ENCODE measurements at places on chromosomes 7 and 10.
A peak's percentile ranks its signal among the peaks of the same experiment; 100 is the strongest.

DNA sequence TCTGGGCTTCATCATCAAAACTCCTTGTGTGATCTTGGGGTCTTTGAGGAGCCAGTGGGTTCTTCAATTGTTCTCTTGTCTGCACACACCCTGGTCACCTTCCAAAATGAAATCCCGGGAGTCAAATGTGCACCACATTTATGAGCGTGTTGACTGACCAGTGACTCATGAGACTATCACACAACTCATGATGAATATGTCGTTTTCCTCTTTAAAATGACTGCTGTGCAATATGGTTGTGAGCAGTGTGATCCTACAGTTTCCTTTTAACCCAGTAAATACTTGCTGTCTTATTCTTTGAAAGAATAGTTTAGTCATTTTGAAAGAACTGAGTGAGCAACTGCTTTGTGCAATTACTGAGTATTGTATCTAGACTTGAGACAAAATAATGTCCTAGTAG is 149.2 kb downstream of the DYNC1I1 start:
- DNase-seq = no peak

GRCh38 chr10:132980426-132981172 is 38.2 kb upstream of the CFAP46 start:
- DNase-seq = no peak

DNA sequence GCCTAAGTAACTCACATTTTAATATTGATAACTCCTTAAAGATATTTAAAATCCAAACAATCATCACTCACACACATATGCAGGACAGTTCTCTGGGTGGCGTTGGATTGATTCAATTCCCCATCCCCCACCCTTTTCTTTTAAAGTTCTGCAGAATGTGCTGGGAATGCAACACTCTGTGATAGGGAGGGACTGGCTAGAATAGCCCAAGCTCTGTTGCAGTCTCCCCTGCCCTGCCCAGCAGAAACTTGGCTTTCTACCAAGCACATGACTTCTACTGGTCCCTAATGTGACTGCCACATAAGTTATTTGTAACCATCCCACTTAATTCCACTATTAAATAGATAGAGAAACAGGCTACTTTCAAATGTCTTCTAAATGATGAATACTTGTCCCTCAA is 55.2 kb downstream of the TWIST1 start:
- DNase-seq = no peak

DNA sequence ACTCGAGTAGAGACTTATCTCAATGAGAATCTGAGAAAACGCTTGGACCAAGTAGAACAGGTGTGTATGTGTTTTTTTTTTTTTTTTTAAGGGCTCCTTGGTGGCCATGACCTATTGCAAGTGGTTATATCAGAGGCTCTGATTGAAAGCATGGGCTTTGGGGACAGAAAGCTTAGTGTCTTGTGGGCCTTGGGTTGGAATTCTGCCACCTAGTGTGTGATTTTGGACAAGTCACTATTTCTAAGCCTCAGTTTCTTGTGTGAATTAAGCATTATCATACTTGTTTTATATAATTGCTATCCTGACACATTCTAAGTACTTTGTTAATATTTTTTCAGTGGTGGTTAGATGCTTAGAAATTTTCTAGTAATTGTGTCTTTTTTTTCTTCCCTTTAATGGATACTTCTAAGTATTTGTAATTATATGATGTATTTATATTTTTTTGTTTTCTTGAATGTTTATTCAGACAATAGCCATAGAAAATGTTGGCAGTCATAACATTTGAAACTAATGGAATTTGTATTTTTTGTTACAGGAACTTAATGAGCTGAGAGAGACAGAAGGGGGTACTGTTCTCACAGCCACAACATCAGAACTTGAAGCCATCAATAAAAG is 33.1 kb downstream of the SMC3 start:
- DNase-seq = no peak

GRCh38 chr10:116124777-116125176 is 148.2 kb downstream of the GFRA1 start:
- DNase-seq = no peak

DNA sequence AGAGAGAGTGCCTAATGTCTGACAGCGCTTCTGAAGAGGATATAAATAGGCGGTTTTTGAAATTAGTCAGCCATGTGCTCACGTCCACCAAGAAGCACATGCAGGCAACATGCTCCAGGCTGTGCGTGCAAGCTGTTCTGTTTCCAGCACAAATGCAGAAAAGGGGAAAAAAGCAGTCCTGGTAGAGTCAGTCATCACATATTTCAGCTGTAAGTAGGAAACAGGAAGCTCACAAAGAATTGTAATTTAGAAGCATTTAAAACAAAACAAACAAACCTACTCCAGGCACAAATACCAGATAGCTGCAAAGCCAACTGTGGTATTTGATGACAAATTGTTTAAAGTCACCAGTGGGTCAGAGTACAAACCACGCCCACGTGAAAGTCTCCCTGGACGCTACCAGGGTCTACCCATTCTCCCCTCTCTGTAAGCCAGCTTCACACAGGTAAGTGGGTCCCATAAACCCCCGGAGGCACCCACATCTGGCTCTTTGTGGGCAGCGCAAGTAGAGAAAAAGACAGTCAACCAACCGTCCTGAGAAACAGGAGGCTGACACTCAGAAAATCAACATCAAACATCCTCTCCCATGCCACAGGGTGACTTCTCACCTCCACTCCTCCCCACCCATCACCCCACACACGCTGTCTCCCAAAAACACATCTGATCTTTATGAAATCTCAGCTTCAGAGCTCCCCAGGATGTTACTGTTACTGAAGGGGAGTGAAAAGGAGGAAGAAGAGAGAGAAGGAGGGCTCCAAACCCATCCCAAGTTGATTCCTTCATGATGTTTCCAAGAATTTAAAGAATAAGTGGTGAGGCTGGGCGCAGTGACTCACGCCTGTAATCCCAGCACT is 186.4 kb downstream of the FAM107B start:
- peak; percentile 26 for DNase-seq

DNA sequence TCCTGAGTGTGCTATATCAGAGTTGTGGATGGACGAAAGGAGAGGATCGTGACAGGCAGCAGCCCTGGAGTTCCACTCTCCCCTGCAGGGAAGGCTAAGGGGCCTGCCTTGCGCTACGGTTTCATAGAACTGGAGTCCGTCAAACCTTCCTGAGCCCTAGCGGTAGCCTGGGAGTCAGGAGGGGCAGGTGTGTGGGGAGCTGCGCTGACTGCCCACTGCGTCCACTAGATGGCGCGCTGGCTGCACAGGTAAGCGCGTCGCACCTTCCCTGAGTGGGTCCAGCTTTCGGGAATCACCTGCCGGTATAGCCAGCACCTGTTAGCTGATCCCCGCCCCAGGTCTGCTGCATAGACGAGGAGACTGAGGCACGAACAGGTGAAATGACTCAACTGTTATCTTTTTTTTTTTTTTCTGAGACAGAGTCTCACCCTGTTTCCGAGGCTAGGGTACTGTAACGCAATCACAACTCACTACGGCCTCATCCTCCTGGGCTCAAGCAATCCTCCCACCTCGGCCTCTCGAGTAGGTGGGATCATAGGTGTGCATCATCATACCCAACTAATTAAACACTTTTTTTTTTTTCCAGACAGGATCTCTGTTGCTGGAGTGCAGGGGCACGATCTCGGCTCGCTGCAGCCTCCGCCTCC is 20.2 kb upstream of the BAIAP2L1 start:
- DNase-seq = peak; percentile 32

- DNase-seq = no peak
These were observed 809.7 kb downstream of the IPMK start for GRCh38 chr10:57457972-57458512.

- DNase-seq = no peak
These were observed 5.2 kb upstream of the VAX1 start for GRCh38 chr10:117143103-117143823.

DNA sequence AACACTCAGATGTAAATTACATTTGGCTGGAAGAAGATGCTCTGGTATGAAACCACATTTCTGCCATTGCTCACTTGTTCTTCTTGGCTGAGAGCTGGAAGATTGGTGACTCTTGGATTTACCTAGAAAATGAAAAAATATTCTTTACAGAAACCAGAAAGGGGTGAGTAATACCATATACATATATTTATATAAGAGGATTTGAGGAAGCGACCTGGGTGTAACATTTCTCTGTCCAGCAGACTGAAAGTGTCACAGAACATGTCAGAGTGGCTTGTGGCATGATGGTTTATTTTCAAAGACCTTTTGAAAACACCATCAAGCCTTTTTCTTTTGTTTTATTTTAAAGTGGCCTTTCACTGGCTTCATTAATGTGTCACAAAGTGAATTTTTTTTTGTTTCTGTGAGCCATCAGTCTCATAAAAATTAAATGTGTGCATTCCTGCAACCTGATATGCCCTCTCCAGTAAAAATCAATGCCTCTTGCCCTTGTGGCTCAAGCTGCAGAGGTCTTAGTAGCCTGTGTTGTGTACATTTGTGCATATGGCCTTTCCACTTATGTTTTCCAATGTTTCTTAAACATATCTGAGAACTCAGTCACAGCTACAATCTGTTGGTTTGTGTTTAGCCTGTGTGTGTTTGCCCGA is 23.5 kb downstream of the CREB5 start:
- no peak for DNase-seq

DNA sequence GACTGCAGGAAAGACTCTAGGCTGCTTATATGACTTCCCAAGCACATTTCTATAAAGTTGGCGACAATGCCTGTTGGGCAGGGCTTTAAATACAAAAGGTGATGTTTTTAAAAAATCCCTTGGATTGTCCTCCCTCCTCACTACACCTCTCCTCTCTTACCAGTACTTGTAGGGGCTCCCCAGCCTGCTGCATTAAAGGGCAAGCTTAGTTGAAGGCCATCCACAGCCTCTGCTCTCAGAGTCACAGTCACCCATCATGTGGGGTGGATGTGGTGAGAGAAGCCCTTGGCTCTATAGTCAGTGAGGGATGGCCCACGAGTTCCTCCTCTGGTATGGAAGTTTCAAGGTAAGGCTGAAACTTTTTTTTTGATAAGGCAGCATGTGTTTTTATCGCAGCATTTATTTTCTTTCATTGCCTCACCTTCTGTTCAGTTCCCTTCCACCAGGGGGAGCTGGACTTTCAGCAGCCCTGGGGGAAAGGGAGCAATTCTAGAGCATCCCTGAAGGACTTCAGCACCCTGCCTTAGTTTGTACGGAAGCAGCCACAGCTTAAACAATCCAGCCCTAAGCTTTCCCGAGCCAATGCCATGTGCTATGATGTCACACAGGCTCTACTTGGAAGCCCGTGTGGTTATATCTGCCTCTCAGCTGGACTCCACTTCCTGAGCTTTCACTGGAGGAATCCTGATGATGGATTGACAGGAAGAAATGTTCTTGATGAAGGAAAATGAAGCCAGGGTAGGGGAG is 131.9 kb downstream of the CALCR start:
- DNase-seq = no peak

GRCh38 chr7:132182992-132183391 is 393.3 kb downstream of the PLXNA4 start:
- no peak for DNase-seq

GRCh38 chr10:124696446-124697392 is 47.5 kb downstream of the FAM53B start:
- DNase-seq = no peak

GRCh38 chr10:7159517-7159916 is 251.3 kb downstream of the SFMBT2 start:
- no peak for DNase-seq

- no peak for DNase-seq
These were observed 54.7 kb upstream of the EGR2 start for GRCh38 chr10:62870866-62871265.

Measured in stimulated activated CD8-positive, alpha-beta memory T cell treated with anti-CD3 and anti-CD28 coated beads, Interleukin-7, amount 100 ng/mL, for 4 hours (primary cell).